ENCODE measurements at places on chromosomes 16 and 17.

- no peak for DNase-seq
Measured at GRCh38 chr17:32755045-32755805, 121.7 kb downstream of the MYO1D start.

- no peak for DNase-seq
Measured at GRCh38 chr16:55668340-55669281, 12.8 kb downstream of the SLC6A2 start.

GRCh38 chr16:53945996-53946395, 242.0 kb downstream of the FTO start:
- DNase-seq: no peak

DNA sequence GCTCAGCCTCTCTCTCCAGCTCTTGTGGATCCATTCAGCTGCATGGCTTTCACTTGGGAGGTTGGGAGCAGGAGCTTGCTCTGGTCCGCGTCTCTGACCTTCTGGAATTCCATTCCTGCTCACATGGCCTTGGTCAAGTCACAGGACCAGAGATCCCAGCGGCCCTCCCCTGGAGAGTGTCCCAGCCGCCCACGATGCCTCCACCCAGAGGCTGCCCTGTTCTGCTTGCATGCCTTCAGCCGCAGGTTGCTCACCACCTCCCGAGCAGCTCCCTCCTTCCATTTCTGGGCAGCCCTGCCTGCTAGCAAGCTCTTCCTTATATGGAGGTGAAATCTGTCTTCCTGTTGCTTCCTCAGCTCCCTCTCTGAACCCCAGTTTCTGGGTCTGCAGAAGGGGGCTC, 32.6 kb downstream of the RAI1 start:
- DNase-seq: peak; percentile 74

DNA sequence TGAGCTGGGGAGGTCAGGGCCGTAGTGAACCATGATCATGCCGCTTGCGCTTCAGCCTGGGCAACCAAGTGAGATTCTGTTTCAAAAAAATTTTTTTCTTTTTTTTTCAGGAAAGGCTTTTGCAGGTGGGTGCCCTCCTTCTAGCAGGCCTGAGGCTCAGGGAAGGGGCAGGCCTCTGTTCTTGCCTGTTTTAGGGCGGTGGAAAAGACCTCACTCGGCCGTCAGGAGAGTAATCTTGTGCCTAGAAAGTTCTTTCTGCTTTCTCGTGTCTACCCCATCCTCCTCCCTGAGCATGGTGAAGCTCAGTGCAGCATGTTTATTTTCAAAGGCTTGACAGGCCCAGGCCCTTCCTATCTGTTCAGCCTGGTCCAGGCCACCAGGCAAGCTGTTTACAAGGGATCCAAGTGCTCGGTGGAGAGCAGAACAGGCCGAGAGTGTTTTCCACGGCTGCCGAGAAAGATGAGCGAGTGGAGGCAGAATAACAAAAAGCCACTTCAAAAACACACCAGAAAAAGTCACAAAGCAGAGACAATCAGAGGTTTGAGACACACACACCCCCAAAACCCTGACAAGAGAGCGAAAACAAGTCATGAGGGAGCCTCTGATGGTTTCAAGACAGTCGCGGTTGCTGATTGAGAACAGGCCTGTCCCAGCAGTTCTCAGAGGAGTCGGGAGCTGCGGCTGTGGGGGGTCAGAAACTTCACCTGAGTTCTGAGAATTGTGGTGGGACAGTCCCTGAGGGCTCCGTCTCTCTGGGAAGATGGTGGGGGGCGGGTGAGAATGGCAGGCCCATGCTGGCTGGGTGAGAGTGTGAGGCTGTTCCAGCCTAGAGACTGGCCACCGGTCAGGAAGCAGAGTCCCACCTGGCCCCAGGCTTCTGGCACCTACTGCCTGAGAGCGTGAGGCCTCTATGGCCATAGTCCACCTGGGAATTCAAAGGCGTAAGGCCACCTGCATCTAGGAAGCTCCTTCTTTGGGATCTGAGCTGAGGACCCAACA, 37.5 kb upstream of the CCR7 start:
- DNase-seq: no peak

DNA sequence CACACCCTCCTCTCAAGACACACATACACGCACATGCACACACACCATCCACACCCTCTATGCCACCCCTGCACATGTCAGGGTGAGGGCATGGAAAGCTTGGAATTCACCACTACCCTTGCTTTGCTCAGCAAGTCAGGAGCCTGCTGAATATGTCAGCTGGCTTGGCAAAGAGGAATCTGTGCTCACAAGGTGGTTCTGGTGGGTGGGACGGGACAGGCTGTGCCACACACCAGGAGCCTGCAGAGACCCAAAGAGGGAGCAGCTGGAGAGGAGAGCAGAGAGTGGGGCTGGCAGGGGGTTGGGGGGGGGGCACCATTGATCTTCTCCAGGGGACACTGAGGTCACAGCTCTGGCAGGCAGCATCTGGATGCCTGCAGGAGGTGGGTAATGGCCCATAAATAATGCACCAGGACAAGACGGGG, 48.7 kb upstream of the NDRG4 start:
- peak; percentile 42 for DNase-seq

GRCh38 chr16:73050201-73051099, 2.5 kb upstream of the ZFHX3 start:
- DNase-seq: no peak

DNA sequence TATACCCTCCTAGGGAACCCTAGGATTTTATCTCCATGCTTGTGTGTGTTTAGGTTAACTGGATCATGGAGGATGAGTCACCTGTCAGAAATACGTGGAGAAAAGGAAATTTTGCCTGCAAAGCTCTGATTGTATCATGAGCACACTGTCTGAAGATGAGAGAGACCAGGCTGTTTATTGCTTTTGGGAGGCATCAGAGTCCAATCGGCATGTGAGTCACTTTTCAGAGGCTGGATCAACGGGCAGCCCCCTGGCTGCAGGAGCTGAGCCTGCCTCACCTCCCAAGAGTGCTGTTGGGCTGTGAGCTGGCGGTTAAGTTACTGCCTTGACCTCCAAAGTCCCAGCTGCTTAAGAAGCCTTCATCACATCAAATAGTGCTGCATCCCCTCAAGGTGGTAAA, 41.5 kb upstream of the MED9 start:
- no peak for DNase-seq

- DNase-seq: no peak
Measured at GRCh38 chr17:72175263-72175662, 54.4 kb downstream of the SOX9 start.

DNA sequence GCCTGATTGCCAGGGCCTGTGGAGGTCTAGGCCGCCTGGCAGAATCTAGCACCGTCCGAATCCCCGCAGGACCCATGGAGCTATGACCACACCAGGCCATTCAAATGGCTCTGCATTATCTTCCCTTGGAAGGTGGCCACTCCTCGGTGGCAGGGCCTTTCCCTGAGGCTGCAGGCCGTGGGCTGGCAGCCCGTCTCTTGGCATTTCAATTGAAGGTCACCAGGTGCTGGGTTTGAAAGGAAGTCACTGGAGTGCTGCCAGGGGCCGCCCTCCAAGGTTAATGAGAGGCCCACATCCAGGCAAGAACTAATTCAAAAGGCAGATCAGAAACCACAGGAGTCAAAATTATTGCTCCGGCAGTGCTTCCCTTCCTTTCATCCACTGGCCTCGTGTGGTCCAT, 27.7 kb upstream of the CACNG5 start:
- no peak for DNase-seq

DNA sequence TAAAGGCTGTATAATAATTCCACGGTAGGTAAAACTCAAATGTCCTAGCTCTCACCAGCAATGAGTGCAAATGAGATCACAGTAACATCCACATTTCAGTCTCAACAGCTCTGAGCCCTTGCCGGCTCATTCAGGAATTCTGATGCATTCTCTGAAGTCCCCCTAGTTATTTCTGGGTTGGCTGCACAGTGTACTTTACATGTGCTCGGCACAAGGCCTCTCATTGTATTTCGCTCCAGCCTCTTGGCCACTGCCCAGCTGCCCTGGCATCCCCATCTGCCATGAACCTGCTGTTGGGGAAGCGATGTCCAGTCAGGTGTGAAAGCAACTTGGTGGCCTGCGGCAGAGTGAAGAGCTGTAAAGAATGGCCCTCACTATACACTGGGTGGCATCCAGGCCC, 14.3 kb downstream of the PRCD start:
- DNase-seq: peak; percentile 75

GRCh38 chr17:74001145-74001544, 202.3 kb upstream of the RPL38 start:
- no peak for DNase-seq

DNA sequence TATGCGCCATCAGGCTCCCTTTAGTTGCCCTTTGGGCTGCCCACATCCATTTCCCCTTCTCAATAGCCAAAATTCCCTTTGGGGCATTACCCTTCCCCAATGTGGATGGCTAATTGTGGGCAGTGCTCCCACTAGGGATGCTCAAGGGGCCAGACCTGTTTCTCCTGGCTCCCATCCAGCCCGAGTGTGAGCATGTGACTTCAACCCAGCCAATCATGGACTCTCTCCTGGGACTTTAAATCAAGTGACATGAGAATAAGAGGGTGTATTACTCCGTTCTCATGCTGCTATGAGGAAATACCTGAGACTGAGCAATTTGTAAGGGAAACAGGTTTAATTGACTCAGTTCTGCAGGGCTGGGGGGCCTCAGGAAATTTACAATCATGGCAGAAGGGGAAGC, 60.9 kb upstream of the WSB1 start:
- DNase-seq: no peak

- DNase-seq: no peak
Measured at GRCh38 chr16:84999200-84999599, 12.1 kb downstream of the ZDHHC7 start.

DNA sequence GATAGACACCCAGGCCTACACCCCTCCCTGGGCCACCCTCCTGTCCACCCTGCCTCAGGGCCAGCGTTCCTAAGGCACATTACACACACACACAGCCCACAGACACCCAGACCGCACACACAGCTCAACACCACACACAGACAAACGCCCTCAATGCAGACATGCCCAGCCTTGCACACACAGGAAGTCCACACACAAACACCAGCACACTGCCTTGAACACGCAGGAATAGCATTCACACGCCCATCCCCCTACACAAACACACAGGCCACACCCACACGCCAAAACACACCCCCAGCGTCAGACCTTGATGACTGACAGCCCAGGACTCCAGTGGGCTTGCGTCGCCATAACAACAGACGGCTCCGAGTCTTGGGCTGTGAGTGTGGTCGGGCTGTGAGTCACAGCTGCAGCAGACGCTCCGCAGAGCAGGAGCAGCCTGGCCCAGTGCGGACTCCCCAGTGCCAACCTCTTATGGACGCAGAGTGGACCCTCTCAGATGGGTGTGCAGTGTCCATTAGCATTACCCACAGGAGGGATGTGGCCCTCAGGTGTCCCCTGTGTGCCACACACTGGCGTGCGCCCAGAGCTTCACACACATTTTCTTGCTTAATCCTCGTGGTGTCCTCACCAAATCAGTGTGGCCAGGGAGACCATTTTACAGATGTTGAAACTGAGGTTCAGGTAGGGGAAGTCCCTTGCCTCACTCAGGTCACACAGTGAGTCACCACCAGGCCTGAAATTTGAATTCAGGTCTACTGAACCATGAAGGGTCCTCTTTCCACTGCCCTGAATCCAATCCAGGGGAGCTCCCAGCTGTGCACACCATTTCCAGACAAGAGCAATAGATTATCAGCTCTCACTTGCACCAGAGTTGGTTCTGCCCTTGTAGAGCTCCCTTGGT, 17.8 kb upstream of the RAI1 start:
- peak; percentile 29 for DNase-seq

DNA sequence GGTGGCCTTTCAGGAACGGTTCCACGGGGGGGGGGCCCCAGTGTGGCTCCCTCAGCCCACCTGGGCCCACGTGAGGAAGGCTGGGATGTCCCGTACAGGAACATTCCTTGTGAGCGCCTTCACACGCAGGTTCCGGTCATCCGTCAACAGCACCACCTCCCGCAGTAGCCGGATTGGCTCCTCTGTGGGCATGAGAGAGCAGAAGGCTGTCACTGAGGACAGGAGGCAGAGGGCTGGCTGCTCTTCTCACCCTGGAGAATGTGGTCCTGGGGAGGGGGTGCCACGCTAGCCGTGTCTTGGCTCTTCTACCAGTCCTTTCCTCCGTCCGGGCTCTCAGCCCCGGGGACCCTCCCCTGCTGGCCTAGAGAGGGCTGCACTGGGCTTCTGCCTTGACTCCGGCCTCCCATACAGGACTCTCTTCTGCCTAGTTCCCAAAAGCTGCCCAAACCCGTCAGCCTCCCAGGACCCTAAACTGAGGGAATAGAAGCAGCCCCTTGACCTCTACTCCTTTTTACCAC, 6.6 kb downstream of the HIC1 start:
- no peak for DNase-seq

- no peak for DNase-seq
Measured at GRCh38 chr17:41555105-41555887, 16.6 kb downstream of the KRT9 start.

GRCh38 chr16:1991588-1991947, 1.8 kb downstream of the SYNGR3 start:
- no peak for DNase-seq

DNA sequence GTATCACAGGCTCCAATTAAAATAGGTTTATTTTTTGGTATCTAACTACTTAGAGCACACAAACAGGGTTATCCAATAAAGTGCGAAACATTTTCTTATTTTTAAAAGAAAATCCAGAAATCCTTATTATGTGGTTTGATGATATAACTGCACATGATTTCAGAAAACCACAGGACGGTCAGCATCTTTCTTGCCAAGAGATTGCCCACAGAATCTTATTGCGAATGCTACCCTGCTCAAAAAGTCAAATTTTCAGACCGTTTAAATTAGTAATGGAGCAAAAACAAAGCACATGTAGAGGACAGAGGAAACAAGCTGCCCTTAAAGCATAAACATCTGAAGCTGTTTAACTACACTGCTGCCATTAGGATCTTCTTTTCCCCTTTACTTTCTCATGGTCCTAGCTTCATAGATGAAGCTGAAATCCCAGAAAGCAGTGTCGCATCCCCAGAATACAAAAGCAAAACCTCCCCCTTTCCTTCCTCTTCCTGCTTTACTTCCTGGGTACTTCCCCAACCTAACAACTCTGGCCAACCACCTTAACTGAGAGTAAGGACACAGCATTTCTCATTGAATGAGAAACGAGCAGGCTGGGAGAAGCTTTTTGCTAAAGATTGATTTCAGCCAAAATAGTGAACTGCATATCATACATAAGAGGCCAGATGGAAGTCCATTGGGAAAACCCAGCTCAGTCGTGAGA, 43.7 kb downstream of the CMTM4 start:
- no peak for DNase-seq

- no peak for DNase-seq
Measured at GRCh38 chr17:75250009-75250471, 11.4 kb downstream of the GGA3 start.

- no peak for DNase-seq
Measured at GRCh38 chr16:35198223-35199199, 1739.1 kb downstream of the TP53TG3F start.

Measured in left ventricle myocardium inferior (tissue), 1 donor.